Upper lobe of right lung (tissue), 1 donor: ENCODE measurements at places on chromosomes 7 and 10. TPM values are rescaled to one million over a fixed set of nuclear protein-coding genes. Genes with fewer than 3 reads are reported as not detected.

PKD2L1 gene
- 2.1 TPM for total RNA-seq

TAS2R4 gene
- 2.2 TPM for total RNA-seq

TLX1 gene
- total RNA-seq = not detected

OPN1SW gene
- not detected for total RNA-seq

TCAF2 gene
- 4.4 TPM for total RNA-seq

ZP3 gene
- 0.84 TPM for total RNA-seq

ETV1 gene
- 110 TPM for total RNA-seq

NEUROD6 gene
- not detected for total RNA-seq

ATXN7L1 gene
- 12.9 TPM for total RNA-seq

DNA sequence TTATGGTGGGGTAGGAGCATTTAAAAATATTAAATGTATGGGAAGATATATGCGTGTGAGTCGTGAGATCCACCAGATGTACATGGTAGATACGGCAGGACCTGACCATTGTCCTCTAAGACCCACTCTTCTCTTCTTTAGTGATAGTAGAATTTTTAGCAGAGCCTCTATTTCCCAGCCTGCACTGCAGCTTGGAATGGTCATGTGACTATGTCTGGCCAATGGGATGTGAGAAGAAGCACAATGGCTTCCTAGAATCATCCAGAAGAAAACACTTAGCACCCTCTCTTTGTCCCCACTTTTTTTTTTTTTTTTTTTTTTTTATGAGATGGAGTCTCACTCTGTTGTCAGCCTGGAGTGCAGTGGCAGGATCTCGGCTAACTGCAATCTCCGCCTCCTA is 86.6 kb upstream of the CYTH3 start:
- H3K4me1 ChIP-seq = no peaks in the 10 kb centered on the region
- no peaks in the 10 kb centered on the region for H3K27me3 ChIP-seq
- H3K4me3 ChIP-seq = no peak overlapping the region
- DNase-seq = no peak
- no peak overlapping the region for H3K27ac ChIP-seq

GRCh38 chr7:91636129-91636724 is 244.3 kb downstream of the MTERF1 start:
- DNase-seq = no peak
- H3K4me1 ChIP-seq = no peaks in the 10 kb centered on the region
- H3K4me3 ChIP-seq = no peak overlapping the region
- H3K36me3 ChIP-seq = no peaks in the 10 kb centered on the region
- no peaks in the 10 kb centered on the region for H3K27me3 ChIP-seq

DNA sequence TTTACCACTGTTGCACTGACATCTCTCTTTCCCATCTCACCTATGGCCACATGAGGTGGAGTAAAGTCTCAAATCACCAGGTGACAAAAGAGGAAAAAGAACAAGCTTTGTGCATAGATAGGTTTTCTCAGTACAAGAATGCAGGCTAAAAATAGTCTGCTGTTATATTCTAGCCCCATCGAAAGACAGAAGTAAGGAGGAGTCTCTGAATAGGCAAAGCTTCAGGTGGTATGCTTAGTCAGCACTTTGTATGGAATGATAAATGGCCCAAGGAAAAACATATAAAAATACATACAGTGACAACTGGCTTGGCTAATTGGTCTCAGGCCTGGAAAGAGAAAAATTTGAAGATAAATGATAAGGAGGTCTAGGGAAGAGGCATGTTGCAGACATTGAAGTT is 39.6 kb upstream of the KCND2 start:
- H3K27me3 ChIP-seq = no peaks in the 10 kb centered on the region
- no peaks in the 10 kb centered on the region for H3K36me3 ChIP-seq
- H3K4me3 ChIP-seq = no peak overlapping the region
- no peak overlapping the region for H3K27ac ChIP-seq
- no peaks in the 10 kb centered on the region for H3K4me1 ChIP-seq

- H3K4me1 ChIP-seq = no peaks in the 10 kb centered on the region
- DNase-seq = no peak
- no peak overlapping the region for H3K27ac ChIP-seq
- H3K36me3 ChIP-seq = no peaks in the 10 kb centered on the region
- no peaks in the 10 kb centered on the region for H3K27me3 ChIP-seq
- no peak overlapping the region for H3K4me3 ChIP-seq
Measured at GRCh38 chr10:71650397-71650796, 69.2 kb downstream of the C10orf105 start.

DNA sequence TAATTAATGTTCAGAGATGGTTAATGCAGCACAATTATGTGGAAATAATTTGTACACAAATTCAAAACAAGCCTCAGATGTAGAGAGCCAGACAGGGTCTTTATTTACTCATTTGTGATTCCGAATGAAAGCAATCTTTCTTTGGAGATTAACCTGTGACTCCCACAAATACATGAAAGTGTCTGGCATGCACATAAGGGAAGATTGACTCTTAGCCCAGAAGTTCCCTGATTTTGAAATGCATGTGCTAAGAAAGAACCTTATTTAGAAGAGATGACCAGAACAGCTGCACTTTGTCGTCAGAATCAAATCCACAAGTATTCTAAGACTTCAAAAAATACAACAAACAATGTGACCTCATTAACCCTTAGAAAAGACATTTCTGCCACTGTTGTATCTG is 45.1 kb downstream of the RNLS start:
- no peak for DNase-seq
- H3K4me3 ChIP-seq = no peak overlapping the region
- no peaks in the 10 kb centered on the region for H3K36me3 ChIP-seq
- H3K27me3 ChIP-seq = no peaks in the 10 kb centered on the region

- H3K27ac ChIP-seq = peak overlapping the region; percentile 79
- no peak for DNase-seq
- H3K4me1 ChIP-seq = peaks cover 34% of the 10 kb centered on the region
Measured at GRCh38 chr7:27128034-27128433, 2.5 kb downstream of the HOXA4 start.

DNA sequence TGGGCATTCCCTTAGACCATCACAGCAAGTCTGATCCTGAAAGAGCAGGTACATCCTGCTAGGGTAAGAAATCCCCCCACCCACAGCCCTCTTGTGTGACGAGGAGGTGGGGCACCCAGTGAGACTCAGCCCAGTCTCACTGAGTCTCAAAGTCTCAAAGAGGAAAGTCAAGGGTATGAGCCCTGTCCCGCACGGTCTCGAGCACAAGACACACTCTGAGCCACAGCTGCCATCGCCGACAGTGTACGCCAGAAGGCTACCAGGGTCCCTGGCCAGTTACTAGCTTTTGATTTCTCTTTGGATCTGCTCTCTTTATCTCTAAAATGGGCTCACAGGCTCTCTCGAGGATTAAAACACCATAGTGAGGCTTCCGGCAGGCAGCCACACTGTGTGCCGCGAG is 190.2 kb downstream of the TNS3 start:
- H3K4me3 ChIP-seq = no peak overlapping the region
- H3K4me1 ChIP-seq = peaks cover 6% of the 10 kb centered on the region
- no peaks in the 10 kb centered on the region for H3K27me3 ChIP-seq
- H3K36me3 ChIP-seq = peaks cover 53% of the 10 kb centered on the region
- H3K27ac ChIP-seq = no peak overlapping the region

- H3K4me1 ChIP-seq = no peaks in the 10 kb centered on the region
- DNase-seq = peak; percentile 57
- no peak overlapping the region for H3K27ac ChIP-seq
- H3K36me3 ChIP-seq = no peaks in the 10 kb centered on the region
- no peaks in the 10 kb centered on the region for H3K27me3 ChIP-seq
- no peak overlapping the region for H3K4me3 ChIP-seq
Measured at GRCh38 chr7:157528785-157529341, 192.1 kb downstream of the DNAJB6 start.

DNA sequence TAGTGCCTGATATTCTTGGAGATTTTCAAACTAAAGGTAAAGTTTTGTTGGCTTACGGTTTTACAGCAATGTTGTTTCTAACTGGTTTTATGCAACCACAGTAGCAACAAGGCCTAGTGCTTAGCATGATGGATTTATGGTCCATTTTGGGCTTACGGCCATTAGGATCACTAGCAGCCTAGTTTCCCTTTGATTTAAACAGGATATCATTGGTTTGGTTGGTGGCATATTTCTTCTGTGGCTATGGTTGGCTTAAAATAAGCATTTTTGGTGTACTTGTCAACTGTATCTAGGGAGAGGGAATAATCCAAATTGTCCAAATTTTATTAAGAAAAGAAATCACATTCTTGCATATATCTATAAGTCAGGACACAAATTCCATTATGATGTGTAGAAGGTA is 194.0 kb downstream of the HDAC9 start:
- no peaks in the 10 kb centered on the region for H3K36me3 ChIP-seq
- no peak for DNase-seq
- no peaks in the 10 kb centered on the region for H3K27me3 ChIP-seq
- H3K4me1 ChIP-seq = no peaks in the 10 kb centered on the region
- H3K4me3 ChIP-seq = no peak overlapping the region
